ENCODE measurements at places on chromosomes 5 and 9.
A peak's percentile ranks its signal among the peaks of the same experiment; 100 is the strongest.

DNA sequence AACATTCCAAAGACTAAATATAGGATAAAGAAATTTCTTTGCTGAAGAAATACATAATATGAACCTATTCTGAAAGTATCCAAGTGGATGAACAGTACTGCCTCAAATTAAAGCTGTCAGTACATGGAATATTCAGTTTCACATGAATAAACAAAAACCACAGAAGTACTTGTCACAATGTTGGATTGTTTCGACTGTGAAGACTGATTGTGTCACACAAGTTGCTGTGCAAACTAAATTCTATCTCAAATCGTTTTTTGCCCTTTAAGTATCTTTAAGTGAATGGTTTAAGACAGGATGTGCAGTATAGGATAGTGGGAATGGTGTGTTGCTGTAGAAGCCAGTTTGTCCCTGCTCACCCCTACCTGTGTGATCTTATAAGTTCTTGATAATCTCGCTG, 137.4 kb upstream of the OTULINL start:
- no peak for DNase-seq

DNA sequence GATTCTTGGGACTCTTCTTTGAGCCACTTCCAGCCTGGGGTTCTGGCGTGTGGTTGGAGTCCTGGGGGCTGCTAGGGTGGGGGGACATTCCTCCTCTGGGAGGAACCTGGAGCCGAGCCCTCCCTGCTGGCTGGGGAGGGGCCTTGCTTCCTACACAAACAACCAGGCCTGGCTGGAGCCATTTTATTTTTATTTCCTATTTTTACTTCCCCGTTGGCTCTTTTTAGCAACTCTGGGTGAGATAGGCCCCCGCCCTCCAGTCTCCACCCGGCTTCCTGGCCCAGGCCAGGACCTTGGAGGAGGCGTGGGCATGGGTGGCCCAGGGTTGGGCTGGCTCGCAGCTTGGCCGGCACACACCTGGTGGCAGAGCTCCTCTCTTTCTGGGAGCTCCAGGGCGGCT, 15.1 kb downstream of the RXRA start:
- DNase-seq = no peak

DNA sequence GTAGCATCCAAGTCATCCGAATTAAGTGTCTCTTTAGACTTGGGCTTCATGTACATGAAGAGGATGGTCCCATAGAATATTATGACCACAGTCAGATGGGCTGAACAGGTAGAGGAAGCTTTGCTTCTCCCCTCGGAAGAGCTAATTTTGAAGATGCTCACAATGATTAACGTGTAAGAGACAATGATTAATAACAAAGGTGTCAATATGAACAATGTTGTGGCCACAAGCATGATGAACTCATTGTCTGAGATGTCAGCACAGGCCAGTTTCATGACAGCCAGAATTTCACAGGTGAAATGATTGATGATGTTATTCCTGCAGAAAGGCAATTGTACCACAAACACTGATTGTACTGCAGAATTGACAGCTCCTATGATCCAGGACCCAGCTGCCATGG, 626 bp downstream of the OR13C2 start:
- no peak for DNase-seq

DNA sequence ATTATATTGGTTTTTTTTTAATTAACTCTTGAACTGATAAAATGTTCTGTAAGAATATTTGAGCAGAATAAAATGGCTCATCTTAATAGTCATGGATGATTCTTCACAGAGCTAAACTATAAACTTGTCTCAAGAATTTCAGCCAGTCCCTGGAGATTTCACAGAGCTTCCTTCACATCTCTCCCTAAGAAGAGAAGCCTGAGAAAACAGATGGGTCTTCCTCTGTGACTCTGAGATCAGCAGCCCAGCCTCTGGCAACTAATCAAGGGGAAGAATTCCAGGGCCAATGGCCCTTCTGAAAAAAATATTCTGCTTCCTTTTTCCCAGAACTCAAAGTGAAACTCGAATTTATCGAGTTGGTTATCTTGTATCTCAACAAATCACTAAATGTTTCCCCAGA, 122.2 kb upstream of the ITGA1 start:
- no peak for DNase-seq

- peak; percentile 54 for DNase-seq
Observed at GRCh38 chr9:21559402-21560280, 77.5 kb upstream of the IFNE start.

GRCh38 chr5:68460147-68460798, 244.7 kb downstream of the PIK3R1 start:
- DNase-seq = peak; percentile 55

GRCh38 chr5:40331616-40332015, 348.1 kb upstream of the PTGER4 start:
- DNase-seq = no peak

- DNase-seq = no peak
Observed at GRCh38 chr9:14585730-14586473, 107.3 kb downstream of the ZDHHC21 start.

DNA sequence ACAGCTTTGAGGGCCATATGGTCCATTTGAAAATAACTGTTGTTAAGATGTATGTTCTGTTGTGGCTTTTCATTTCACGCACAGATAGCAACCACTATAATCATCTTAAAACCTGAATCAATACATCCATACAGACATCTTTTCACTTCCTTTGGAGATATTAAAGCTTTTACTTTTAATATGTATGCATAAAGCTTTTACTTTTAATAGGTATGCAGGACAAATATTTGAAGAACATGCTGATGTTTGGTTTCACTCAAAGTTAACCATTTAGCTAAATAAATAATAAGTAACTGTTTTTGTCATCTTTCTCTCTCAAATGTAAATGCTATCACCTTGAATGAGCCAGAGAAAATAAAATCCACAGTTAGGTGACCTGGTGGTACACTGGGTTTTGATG, 108.6 kb downstream of the OXCT1 start:
- no peak for DNase-seq

DNA sequence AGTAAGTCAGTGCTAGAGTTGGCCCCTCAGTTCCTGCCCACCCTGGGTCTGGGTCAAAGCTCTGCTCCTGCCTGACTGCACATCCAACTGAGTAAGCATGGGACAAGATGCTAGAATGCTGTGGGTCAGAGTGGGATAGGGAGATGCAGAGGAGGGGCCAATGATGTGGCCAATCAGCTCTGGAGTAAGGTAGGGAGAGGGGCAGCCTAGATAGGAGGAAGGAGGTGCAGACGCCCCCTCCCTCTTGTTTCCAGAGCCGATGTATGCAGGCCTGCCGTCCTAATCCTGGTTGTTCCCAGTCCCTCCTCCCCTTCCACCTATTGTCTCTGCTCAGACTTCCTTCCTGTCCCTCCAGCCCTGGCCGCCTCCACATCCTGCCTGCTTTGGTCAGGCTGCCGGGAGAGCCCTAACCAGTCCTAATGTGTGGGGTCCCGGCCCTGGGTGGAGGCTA, 1.3 kb downstream of the ARAP3 start:
- DNase-seq = peak; percentile 67

- no peak for DNase-seq
Observed at GRCh38 chr9:70607926-70608325, 193.5 kb upstream of the KLF9 start.

GRCh38 chr5:127647361-127647958, 1.4 kb upstream of the CTXN3 start:
- no peak for DNase-seq

DNA sequence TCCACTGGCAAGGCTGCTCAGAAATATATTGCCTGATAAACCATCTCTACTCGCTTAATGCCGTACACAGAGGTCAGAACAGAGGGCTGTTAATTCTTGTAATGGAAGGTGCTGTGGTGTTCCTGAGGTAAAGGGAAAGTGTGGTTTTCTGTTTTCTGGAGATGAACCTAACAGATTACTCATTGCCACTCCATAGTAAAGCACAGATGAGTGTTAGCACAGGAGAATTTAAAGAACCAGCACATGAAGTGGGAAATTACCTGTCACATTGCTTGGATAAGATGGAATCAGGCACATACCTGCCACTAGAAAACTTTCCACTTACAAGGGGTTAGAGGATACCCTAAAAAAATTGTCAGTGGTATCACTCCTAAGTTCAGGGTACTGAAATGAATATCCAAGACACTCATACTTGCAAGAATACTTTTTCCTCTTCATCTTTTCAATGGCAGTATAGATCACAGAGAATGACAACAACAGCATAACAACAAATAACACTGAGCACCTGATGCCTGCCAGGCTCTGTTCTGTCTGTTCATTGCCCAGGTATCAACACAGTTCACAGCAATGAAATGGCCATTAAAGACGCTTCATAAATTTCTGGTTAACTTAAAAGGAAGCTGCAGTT, 152.9 kb upstream of the GNA14 start:
- DNase-seq = no peak

DNA sequence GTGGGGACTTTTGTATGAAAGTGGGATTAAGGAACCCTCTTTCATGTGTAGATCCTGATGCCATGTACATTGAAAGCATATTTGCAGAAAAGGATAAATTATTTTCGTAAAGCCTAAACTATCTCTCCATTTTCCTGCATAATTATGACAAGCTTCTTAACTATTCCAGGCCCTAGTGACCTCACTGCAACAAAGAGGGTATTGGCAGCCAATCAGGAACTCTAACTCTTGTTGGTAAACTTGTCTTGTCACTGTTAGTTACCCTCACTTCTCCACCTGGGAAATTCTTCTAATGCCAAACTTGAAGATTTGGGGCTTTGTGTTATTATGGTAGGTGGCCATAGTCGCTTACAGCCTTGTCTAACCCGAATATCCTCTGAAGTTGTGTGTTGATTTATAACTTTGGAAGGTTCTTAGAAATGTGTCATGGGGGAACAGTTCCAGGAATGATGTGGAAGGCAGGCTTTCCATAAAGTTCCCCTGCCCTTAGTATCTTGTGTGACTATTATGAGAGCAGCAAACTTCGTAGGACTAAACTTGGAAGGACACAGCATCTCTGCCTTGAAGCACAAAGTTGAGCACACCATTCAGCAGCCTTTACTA, 52.5 kb downstream of the IQGAP2 start:
- no peak for DNase-seq

DNA sequence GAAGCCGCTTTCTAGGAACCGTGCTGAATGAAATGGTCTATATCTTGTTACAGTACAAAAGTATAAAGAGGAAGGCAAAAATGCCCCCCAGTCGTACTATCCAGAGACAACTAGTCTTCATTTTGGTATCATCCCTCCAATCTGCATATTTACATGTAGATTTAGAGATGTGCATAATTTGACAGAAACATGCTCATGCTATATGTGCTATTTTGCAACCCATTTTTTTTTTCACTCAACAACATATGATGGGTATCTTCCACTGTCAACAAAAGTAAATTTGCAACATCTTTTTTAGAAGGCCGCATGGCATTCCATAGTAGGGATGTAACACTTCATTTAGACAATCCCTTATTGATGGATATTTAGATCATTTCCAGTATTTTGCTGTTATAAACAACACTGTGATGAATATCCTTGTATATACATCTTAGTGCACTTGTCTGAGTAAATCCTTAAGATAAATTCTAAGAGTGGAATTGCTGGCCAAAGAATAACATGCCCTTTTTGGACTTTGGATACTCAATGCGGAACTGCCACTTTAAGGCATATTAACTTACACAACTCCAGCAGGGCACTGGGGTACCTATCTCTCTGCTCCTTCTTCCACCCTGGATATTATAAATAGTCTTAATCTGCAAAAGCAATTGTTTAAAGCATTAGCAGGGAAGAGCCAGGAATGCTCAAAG, 71.1 kb upstream of the SH3PXD2B start:
- DNase-seq = no peak

GRCh38 chr5:106106384-106106783, 1564.4 kb downstream of the EFNA5 start:
- DNase-seq = no peak

- no peak for DNase-seq
Observed at GRCh38 chr5:164202338-164202737, 696.9 kb downstream of the MAT2B start.

DNA sequence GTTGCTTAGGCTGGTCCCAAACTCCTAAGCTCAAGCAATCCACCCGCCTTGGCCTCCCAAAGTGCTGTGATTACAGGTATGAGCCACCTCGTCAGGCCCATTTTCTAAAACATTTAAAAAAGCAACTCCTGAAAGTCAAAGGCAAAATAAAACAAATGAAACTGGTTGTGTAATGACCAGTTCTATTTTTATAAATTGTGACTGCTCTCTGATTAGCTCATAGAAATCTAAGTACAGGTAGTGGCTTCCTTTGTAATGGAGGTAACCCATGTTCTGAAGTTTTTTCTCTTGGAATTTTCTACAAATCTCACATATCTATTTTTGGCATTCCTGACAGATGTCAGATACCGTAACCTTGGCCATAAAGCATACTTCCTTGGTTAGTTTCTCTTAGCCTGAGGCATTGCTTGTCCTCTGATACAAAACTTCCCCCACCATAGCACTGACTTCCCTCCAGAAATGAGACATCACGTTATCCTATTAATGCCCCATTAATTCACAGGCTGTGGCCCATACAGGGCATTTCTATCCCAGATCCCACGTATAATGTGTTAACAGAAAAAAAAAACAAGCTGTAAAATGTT, 14.1 kb upstream of the AK3 start:
- DNase-seq = no peak

- no peak for DNase-seq
Observed at GRCh38 chr5:119390404-119390803, 34.6 kb downstream of the TNFAIP8 start.

DNA sequence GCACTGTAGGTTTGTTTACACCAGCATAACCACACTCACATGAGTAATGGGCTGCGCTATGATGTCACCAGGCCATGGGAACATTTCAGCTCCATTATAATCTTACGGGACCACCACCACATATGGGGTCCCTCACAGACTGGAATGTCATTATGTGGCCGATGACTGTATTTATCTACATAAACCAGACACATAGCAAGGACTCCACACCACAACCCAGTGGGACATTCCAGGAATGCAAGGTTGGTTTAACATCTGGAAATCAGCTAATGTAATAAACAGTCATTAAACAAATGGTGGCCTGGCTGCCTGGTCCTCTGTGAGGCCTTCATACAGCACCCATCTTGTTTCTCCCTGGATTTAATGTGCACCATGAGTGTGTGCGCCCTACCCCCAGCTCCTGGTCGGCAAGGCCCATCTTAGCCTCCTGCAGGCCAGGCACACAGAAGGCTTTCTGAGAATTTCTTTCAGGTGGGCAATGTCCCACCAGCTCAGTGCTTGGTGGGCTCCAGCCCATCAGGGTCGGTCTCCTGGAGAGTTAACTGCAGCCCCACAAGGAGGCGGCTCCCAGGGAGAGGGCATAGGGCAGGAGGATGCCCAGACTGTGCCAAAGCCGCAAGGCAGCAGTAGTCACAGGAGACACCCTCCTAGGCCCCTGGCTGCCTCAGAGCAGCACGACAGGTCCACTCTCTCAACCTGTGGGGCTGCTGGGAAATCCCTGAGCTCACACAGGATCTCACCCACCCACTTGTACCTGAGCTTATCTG, 35.9 kb upstream of the SARDH start:
- DNase-seq = no peak

DNA sequence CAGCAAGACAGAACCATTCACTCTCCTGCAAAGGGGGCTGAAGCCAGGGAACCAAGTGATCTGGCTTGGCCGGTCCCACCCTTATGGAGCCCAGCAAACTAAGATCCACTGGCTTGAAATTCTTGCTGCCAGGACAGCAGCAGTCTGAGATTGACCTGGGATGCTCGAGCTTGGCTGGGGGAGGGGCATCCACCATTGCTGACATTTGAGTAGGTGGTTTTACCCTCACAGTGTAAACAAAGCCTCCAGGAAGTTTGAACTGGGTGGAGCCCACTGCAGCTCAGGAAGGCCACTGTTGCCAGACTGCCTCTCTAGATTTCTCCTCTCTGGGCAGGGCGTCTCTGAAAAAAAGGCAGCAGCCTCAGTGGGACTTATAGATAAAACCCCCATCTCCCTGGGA, 60.5 kb downstream of the TNFSF8 start:
- DNase-seq = no peak
